H4 (cell line): ENCODE measurements at places on chromosomes 3 and 15.

DNA sequence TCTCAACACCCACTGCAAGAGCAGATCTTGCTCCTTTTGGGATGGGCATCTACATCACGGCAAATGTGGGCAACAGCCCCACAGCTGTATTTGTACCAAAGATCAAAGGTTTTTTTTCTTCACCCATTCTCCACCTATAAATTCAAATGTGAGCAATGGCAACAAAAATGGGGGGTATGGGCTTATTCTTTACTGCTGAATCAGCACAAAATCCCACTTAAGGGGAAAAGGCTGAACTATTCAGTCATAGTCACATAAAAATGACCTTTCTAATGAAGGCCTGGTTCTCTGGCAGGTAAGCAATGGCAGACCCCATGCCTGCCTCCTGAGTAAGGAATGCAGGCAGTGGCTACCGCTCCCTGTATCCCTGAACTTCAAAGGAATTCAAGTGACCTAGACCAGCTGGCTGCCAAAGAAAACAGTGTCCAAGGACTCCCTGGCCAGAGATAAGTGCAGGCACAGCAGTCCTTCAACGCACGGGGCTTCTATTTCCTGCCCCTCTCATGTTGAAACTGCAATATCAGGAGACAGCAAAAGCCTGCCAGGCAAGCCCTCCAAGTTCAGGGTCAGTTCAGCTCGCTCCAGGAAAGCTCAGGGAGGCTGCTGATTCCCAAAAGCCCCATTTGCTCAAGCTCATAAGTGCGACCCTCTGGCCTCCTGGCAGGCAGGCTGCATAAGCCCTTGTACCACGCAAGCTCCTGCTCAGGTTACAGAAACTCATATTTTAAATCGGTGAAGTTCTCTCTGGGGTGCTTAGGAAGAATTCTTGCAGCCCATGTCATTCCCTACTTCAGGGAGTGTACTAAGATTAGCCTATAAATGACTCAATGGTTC lies 134.1 kb downstream of the PDZRN3 start:
- DNase-seq = no peak

GRCh38 chr15:36252146-36252711 lies 327.2 kb upstream of the CDIN1 start:
- no peak for DNase-seq

DNA sequence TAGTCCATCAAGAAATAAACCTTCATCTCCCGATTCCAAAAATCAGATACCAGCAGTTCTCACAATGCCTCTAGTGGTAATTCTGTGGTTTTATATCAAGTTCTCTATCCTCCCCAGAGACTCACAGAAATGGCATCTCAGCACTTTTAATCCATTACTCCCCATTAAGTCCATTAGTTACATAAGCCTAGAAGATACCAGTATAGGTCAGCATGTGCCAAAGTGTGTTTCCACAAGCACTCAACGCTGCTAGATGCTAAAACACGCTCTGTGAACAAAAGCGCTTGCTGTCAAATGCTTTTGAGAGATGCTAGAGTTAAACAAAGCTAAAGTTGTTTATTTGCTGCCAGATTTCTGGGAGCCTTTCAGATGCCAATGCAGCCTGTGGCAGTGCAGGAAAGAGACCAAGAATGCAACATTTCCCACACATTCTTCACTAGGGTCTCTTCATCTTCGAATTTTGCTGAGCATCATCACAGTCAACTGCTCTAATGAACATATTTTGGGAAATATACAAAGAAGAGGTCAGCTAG lies 918.8 kb upstream of the CFAP20DC start:
- DNase-seq = no peak

DNA sequence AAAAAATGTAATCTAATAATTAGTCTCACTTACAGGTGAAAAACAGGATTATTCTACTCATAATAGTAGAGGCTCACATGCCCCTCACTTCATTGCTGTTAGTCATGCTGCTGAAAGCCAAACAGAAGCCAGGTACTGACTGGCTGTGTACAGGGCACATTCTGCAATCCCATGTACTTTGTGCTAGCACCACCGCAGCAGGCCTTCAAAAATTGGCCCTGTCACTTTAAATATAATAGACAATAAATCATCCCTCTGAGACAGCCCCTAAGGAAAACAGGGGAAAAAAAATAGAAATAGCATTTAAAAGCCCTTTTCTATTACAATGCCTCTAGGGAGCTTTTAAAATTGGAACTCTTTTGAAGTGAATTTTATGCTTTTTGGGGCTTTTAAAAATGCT lies 723.8 kb downstream of the TUSC7 start:
- no peak for DNase-seq

GRCh38 chr3:143283432-143284128 lies 164.0 kb downstream of the CHST2 start:
- peak; percentile 72 for DNase-seq

DNA sequence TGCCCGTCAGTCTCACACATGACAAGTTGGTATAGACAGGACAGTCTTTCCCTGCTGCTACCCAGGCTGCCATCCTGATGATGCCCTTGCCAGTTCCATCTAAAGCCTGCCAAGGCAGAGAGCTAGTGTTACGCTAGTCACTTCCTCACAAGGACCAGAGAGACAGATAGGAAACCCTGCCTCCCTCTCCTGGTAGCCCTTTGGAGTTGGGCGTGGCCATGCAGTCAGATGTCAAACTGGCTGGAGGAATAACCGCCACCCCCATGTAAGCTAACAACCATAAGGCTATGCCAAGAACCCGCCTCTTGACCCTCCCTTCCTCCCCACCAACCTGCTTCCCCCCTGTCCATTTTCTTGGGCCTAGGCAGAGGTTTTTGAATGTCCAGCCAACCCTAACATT lies 2.8 kb downstream of the TMEM115 start:
- DNase-seq = no peak

DNA sequence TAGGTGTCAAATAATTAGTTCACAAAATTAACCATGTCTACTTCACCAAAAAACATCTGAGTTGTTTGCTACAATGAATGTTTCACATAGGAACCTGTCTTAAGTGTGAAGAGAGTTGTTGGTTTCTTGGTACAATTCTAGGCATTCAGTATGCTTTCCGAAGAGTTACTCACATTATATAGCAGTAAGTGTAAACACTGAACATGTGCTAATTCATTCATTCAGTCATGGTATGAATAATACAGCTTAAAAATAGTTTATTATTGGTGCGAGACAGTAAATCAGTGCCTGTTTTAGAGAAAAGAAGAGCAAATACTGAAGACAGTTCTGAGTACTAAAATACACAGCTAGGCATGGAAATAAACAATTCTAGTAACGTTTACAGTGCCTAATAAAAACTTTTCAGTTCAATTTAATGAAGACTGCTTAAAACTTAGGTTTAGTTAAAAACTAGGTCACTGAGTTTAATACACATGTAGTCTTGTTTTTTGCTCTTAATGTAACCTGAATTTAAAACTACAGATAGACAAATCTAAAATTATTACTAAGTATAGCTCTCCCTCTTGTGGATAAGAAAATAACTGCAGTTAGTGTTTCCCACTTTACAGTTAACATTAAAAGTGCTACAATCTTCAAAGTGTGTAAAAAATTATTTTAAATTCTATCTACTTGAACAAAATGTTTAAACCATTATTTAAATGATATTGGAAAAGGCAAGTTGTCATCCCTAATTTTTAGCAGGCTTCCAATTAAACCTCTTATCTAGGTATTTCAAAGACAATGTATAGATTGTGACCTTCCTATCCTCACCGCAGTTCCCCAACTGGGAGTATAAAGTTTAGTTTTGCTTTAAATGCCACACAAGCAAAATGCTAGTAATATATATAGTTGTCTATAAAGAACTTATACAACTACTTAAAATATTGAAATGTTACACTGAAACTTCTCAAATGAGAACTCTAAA lies 20.1 kb upstream of the ZCWPW2 start:
- DNase-seq = no peak

- no peak for DNase-seq
These were observed 1188.0 kb upstream of the CADM2 start for GRCh38 chr3:83770664-83771402.

DNA sequence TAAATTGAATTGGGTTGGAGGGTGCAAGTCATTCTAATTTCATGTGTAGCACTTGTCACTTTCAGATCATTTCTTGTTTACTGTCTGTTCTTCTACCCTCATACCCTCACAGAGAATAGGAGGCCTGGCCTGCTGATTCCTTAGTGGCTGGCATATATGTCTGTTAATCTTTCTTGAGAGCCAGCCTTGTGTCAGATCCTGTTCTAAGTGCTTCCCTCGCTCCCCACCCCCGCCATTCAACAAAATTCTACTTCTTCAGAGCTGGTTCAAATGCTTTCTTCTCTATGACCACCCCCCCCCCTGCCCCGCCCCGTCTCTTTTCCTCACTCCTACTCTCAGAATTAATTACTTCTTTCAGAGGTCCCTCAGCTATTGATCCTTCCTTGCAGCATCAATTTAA lies 1.5 kb upstream of the U2SURP start:
- no peak for DNase-seq

DNA sequence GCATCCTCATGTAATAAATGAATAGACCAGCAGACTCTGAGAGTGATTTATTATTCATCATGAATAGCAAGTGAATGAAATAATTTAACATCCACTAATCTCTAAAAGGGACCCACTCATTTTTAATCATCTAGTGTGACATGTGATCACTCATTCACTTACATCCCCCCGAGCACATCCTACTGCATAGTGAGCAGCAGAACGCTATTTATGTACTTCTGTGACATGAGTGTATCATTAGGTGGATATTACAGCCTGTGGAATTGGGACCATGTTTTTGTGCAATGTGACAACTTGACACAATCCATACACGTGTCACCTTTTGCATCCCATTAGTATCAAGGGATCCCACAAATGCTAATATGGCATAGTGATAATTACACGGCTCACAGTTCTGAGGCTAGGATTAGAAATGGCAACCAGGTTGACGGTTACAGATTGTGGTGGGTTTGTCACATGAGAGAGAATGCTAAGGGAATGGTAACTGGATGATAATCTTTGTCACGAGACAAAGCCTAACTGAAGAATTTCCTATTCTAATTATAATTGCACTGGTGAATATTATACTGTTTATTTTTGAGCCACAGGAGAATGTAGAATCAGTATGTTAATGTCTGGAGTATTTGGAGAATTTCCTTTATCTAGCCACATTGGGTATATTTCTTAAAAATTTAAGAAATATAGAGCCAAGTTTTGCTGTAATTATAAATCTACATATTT lies 595.2 kb upstream of the TBL1XR1 start:
- DNase-seq = no peak

- DNase-seq = no peak
These were observed 20.1 kb downstream of the KBTBD8 start for GRCh38 chr3:67018105-67018788.

DNA sequence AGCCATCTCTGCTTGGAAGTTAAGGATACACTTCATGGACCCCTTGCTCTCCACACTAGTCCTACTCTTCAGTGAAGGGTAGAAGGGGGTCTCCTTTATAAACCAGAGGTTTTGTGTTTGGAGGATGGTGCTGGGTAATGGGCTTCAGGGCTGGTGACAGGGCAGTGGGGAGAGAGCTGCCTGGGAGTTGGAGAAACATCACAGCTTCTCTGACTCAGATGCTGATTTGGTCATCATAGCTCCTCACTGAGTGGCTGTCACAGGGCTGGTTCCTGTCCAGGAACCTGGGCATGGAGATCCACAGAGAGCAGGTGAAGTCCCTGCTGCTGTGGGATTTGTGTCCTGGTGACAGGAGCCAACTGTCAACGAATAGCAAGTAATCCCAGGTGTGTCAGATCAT lies 333.9 kb upstream of the ATP10A start:
- no peak for DNase-seq

DNA sequence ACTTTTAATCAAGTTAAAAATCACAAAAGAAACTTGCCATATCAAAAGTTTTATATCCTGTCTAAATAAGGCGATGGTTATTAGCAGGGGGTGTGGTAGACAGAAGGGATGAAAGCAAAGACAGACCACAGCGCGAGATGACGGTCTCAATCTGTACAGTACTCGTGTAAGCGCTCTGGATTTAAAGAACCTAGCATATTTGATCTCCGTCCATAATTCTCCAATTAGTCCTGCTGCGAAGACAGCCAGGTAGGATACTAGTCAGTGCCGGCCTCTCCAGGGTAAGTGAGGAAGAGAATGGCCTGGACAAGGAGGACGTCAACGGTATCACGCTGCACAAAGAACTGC lies 701 bp downstream of the SGO1 start:
- DNase-seq = no peak

DNA sequence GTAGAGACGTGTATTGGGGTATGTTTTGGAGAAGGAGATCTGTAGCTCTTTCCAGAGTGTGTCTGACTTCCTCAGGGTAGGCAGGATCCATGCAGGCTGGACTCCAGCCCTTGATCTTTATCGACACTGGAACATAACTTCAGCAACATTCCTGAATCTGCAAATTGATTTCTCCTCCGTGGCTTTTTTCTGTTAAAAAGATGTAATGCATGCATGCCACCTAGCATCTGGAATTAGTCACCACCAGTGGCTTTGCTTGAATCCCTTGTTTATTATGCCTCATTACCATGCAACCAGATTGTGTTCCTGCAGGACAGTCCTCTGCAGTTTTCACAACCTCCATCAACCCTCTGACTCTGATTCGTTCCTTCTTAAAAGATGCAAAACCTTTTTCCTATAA lies 86.1 kb downstream of the CCNL1 start:
- DNase-seq = peak; percentile 52

DNA sequence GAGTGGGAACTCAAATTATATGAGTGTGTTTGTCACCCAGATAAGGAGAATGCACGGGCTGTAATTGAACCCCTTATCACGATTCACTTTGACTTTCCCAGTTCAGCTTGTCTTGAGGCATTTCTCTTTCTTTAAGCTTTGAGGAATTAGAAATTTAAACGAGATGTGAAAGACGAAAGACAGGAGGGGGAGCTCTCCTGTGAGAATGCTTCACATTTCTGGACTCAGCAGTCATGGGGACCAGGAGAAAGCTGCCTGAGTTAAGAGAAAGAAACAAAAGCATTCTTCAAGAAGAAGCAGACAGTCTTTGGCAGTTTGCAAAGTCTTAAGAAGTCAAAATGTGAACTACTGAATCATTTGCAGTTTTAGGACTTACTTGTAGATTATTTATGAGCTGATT lies 205.6 kb downstream of the NECTIN3 start:
- no peak for DNase-seq

DNA sequence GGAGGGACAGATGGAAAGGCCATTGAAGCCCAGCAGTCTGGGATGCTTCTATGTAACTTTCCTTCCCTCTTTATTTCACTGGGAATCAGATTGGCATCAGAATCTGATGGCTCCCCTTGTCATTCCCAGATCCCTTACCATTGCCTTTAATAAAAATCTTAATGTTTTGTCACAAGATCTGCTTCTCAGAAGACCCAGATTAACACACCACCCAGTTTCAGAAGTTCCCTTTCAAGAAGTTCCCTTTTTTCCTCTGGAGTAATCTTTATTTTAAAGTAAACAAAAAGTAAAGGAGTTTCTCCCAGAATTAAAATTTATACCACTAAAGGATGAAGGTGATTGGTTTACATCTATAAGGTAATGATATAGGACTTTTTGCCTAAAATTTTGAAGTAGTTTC lies 76.4 kb downstream of the UBR1 start:
- no peak for DNase-seq

DNA sequence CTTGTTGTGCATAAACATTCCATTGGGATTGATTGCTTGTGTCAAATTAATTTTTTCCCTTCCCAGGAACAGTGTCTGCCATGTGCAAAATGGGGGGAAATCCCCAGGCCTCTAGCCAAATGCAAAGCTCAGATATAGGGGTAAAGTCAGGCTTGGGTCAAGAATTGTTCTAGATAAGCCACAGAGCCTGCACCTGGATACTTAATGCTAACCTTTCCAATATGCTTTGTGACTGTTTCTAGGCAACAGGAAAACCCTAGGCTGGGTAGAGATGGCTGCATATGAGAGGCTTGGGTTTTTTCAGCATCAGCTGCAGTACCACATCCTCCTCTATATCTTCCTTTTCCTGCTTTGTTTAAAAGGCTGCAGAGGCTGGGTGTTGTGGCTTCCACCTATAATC lies 61.9 kb upstream of the ROPN1 start:
- DNase-seq = no peak
